Stimulated activated CD4-positive, alpha-beta T cell treated with anti-CD3 and anti-CD28 coated beads, Interleukin-1b, Interleukin-23, amount 100 ng/mL, for 1 hour (primary cell): ENCODE measurements at places on chromosomes 6 and 20.

DNA sequence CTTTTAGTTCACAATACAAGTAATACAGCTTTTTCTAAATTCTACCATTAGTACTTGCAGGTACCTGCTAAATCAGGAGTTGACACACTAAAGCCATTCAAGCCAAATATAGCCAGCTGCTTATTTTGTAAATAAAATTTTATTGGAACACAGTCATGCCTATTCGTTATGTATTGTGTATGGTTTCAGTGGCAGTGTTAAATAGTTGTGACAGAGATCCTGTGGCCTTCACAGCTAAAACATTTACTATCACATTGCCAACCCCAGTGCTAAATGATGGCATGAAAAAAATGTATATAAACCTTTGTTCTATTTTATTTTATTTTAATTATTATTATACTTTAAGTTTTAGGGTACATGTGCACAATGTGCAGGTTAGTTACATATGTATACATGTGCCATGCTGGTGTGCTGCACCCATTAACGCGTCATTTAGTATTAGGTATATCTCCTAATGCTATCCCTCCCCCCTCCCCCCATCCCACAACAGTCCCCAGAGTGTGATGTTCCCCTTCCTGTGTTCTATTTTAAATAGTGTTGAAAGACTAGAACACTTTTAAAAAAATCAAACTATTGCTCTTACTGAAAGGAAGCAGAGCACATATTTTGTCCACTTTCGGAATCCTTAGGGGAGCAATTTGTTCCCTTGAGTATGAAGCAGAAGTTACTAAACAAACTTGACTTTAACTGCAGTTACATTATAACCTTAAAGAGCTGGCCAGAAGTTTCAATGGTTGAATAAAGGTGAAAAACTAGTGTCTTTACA is 115.7 kb downstream of the PRIM2 start:
- DNase-seq: no peak

DNA sequence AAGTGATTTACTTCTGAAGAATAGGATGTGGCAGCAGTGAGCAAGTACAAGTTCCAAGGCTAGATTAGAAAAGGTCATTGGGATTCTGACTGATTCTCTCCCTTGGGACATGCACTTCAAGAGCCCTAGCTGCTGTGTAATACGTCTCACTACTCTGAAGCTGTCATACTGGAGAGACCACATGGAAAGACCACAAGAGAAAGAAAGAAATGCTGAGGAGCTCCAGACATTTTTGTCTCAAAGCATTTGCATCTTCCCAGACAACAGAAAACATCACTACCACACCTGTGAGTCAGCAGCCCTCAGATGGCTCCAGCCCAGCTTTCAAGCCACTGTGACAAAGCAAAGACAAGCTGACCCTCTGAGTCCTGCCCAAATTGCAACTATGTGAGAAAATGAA is 20.7 kb downstream of the TENT5A start:
- no peak for DNase-seq

GRCh38 chr6:26269531-26270485 is 95.2 kb upstream of the BTN3A2 start:
- DNase-seq: no peak

GRCh38 chr6:5384276-5384675 is 123.0 kb downstream of the FARS2 start:
- DNase-seq: no peak

GRCh38 chr6:123676793-123677192 is 40.0 kb upstream of the TRDN start:
- no peak for DNase-seq

- no peak for DNase-seq
Observed at GRCh38 chr20:62760471-62760855, 35.8 kb upstream of the MRGBP start.

- DNase-seq: no peak
Observed at GRCh38 chr20:44153636-44154043, 33.3 kb downstream of the JPH2 start.

- no peak for DNase-seq
Observed at GRCh38 chr6:158122048-158122447, 46.0 kb downstream of the SERAC1 start.

DNA sequence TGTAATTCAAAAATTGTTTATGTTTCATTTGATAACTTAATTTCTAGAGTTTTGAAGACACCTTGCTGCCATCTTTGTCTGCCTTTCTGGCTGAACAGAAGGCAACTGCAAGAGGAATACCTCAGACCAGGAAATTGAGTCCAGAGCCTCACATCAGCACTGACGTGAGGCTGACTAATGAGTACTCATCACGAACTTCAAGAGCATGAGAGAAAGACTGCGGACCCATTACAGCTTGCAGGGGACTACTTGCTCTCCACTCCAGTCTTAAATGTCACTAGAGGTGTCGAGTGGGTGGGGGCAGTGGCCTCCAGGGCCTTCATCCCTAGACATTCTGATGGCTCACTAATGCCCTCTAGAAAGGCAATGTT is 109.5 kb upstream of the SSTR4 start:
- no peak for DNase-seq

DNA sequence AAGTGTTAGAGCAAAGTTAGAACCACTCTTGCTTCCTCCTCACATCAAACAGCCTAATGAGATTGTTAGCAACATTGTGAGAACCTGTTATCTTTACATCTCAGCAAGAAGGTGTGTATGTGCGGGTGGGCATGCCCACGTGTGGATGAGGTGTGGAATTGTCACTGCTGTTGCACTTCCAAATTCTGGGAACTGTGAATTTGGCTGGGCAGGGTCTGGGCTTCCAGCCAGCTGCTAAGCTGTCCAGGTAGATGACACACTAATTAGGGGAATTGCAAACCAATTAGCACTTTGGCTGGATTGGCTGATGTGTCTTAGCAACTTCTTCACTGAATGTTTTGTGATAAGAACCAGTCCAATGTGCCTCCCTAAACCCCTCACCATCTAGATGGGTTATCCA is 848.2 kb downstream of the DHX35 start:
- DNase-seq: no peak

GRCh38 chr20:63290677-63291472 is 2.1 kb upstream of the COL20A1 start:
- DNase-seq: no peak

GRCh38 chr6:57313711-57314471 is 3.5 kb upstream of the PRIM2 start:
- DNase-seq: no peak

DNA sequence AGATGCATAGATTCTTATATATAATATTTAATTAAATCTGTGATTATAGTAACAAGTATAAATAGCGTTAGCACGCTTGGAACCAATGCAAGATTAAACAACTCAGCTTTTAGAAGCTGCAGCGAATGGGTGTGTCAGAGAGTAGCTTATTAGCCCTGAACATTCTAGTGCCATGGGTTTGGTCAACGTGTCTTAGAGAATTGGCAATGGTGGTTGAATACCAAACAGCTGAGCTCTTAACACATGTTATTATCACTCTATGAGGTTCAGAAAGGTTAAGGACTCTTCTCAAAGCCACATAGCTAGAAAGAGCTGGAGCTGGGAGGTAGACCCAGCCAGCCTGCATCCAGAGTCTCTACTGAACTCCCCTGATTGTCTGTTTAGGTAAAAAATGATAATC is 284.2 kb upstream of the CHD6 start:
- DNase-seq: no peak

GRCh38 chr6:72287801-72288200 is 334.1 kb upstream of the KCNQ5 start:
- no peak for DNase-seq

- no peak for DNase-seq
Observed at GRCh38 chr6:118748311-118749062, 97.1 kb upstream of the CEP85L start.

DNA sequence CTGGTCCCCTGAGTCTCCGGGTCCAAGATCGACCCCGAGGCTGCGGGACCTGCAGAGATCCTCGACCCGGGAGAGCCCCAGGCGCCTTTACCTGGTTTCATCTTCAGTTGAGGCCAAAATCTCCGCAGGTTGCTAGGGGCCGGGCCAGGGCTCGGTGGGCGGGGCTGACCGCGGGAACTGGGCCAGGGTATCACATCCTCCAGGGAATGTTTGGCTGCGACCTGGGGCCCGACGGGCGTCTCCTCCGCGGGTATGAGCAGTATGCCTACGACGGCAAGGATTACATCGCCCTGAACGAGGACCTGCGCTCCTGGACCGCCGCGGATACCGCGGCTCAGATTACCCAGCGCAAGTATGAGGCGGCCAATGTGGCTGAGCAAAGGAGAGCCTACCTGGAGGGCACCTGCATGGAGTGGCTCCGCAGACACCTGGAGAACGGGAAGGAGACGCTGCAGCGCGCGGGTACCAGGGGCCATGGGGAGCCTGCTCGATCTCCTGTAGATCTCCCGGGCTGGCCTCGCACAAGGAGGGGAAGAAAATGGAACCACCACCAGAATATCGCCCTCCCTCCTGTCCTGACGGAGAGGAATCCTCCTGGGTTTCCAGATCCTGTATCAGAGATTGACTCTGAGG is 53.8 kb upstream of the POLR1H start:
- no peak for DNase-seq

GRCh38 chr6:18496462-18496861 is 109.3 kb downstream of the RNF144B start:
- DNase-seq: no peak

GRCh38 chr6:104212977-104213668 is 646.6 kb downstream of the HACE1 start:
- DNase-seq: no peak

DNA sequence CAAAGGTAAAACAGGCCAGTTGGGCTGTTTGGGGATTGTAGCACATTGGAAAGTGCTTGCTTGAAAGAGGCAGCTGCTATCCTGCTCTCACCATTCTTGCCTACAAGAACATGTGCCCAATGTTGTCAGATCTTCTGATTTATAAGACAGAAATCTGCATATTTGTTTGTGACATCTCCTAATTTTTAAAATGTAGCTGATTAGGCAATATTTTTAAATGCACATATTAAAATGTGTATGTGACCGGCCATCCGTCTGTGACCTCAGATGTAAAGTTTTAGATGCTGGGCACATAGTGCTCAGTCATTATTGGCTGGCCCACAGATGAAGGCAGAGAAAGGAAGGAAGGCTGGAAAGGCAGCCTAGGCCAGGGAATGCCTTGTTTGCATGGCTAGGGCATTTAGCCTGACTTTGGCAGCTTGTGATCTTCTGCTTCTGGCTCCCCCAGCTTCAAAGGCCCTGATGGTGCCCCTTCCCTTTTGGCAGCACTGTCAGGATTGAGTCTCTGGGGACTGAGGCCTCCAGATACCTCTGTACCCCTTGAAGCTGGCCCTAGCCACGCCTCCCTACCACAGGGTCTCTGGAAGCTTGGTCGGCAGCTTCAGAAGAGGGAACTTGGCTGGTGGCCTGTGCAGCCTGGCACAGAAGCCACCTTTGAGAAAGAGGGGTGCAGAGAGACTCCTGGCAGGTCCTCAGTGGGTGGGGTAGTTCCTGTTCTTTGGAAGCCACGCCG is 6.4 kb downstream of the SNPH start:
- no peak for DNase-seq

DNA sequence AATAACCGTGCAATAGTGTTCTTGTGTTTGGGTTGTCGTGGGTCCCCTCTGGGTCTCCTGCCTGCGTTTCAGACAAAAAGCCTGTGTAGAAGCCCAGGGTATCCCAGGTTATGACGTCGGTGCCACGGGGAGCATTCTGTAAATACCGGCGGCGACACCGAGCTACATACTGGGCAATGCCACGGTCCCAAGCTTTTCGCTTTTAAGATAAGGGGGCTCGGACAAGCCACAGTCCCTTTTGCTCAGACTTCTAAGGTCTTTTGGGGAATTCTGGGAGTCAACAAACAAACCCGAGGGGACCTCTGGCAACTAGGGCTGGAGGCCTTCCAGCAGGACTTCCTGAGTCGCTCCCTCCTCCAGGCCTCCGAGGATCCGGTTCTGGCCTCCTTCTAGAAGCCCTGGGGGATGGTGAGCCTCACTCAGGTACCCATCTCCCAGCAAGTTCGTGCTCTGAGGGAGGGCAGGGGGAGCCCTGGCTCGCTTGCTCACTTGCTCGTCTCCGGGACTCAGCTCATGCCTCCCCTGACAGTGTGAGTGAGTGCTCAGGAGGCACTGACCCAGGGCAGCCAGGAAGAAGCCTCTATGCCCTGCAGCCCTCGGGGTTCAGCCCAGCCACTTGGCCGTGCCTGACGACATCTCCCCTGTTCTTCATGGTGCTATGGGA is 62.4 kb upstream of the MRPS10 start:
- DNase-seq: no peak

DNA sequence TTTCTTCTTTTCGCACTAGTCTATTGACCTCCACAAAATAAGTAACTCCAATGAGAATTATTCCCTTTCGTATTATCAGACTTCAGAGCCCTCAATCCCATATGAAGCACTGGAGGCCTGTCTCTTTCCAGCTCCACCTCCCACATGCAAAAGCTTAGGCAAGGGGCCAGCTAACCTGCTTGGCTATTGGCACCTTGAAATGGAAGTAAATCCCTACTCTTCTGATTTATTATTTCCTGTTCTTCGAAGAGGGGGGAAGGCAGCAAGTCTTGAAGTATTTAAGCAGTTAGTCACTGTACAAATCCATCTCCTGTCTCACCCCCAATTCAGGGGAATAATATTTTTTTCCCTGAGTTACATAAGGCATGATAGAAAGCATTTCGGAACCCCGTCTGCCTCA is 577.8 kb downstream of the MAFB start:
- DNase-seq: no peak

DNA sequence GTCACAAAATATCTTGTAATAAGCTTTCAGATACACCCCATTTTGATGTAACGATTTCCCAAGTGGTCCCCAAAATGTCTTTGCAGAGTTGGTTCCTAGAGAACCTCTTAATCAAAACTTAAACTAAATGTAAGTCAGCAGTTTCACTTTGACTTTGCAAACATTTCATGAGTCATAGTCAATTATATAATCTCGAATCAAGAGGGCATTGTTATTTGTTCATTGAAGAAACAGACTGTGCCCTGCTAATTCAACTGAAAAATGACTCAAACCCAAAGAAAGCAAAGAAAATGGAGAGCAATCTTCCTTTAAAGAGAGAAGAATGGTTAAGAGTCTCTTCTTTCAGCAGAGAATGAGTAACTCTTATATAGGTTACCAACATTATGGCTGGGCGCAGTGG is 58.3 kb downstream of the IPCEF1 start:
- no peak for DNase-seq

DNA sequence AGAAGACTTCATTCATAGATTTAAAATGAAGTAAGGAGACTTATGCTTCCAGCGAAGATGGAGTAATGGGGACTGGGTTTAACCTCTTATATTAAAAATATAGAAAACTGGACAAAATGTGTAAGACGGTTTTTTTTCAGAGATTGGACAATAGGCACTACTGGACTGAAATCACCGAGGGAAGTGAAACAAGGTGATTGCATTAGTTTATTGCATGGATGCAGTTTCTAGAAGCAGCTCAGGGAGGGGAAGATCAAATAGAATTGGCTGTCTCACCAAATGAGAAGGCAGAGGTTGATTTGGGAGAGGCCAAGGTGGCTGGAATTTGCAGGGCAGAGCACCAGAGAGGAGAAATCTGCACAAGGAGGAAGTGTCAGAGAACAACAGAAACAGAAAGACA is 162.6 kb downstream of the DNAH8 start:
- DNase-seq: no peak

GRCh38 chr6:5058254-5058653 is 26.9 kb upstream of the PPP1R3G start:
- no peak for DNase-seq

GRCh38 chr6:132287101-132287500 is 114.2 kb downstream of the MOXD1 start:
- no peak for DNase-seq
